Fibroblast of the aortic adventitia (primary cell): ENCODE measurements at places on chromosomes 6 and 20. TPM values are rescaled to one million over a fixed set of nuclear protein-coding genes. Genes with fewer than 3 reads are reported as not detected.
A peak's percentile ranks its signal among the peaks of the same experiment; 100 is the strongest.

- peak; percentile 69 for DNase-seq
Observed at GRCh38 chr20:17562804-17563305, 7.0 kb upstream of the DSTN start.

- peak; percentile 1 for DNase-seq
Observed at GRCh38 chr6:51350308-51350904, 531.7 kb downstream of the TFAP2B start.

DNA sequence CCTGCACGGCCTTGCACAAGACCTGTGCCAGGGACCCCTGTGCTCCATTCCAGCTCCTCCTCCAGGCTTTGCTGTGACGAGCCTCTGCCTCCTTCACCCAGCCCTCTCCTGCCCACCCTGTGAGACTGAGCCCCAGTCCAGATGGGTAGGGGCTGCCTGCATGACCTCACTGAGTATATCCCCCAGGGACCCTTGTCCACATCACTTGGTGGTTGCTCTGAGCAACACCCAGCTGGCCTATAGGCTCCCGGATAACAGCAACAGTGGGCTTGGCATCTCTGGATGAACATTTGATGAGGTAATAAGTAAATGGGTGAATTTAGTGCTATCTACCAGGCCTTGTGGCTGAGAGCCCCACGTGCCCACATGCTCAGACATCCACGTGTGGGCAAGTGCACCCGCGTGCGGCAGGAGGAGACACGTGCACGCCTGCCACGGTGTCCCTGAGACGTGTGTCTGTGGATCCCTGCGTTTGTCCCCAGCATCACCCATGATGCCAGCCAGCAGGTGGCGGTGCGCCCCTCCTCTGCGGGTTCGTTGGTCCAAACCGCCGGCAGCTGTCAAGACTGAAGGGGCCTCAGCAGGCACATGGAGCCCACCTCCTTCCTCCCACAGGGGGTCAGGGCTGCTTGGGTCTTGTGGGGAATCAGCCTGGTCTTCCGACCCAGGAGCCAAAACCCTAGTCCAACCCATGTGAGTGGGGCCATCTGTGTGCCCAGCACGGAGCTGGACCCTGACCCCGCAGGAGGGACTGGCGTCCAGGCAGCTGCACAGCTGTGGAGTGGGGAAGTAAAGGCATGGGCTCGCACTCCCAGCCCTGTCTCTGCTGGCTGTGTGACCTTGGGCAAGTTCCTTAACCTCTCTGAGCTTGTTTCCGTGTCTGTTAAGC is 45.9 kb downstream of the FGD2 start:
- peak; percentile 66 for DNase-seq

- DNase-seq: no peak
Observed at GRCh38 chr6:33205191-33206026, 954 bp downstream of the HSD17B8 start.

BHLHE23 gene
- total RNA-seq: not detected in 2 replicates

DNA sequence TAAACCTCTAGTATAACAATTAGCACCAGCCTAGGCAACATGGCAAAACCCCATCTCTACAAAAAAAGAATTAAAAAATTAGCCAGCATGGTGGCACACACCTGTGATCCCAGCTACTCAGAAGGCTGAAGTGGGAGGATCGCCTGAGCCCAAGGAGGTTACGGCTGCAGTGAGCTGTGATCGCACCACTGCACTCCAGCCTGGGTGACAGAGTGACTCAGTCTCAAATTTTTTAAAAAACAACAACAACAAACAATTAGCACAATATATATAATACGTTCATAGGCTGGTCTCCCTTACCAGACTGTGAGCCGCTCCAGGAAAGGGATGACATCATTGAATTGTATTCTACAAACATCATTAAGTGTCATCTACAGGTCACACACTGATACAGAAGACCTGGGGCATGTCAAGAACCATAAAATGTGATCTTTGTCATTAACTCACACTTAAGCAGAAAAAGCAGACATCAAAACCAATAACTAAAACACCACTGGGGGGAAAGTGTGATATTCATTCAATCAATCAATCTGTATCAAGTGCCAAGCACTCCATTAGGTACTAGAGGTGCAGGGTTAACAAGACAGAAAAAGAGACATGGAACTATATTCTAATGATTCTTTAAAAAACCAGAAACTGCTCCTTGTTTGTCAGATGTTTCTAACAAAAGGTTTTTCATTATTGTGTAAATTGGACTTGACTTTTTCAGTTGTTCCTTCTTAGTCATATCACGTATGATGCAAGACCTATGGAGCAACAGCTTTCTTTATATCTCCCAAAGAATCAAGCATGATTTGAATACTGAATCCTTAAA is 17.8 kb downstream of the MAP3K5 start:
- DNase-seq: peak; percentile 87

FHL5 gene
- not detected in 2 replicates for total RNA-seq

MARCKS gene
- total RNA-seq: 122 and 144 TPM in 2 replicates

GRCh38 chr6:150410399-150410798 is 41.6 kb downstream of the IYD start:
- DNase-seq: no peak

HAO1 gene
- total RNA-seq: not detected in 2 replicates

GRCh38 chr20:50823319-50823718 is 28.5 kb downstream of the BCAS4 start:
- no peak for DNase-seq

DNA sequence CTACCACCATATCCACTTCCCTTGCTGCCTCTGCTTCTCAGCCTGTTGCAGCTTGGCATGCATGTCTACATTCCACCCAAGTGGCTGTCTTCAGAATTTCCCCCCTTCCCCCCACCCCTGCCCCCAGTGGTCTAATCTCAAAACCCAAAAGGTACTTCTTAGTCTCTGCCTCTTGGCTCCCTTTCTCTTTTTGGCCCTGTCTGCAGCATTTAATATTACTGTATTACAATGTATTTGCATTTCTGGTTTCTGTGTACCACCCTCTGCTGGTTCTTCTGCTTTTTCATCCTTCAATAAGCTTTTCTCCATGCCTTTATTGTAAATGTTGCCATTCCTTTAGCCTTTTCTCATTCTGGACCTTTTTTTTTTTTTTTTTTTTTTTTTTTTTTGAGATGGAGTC is 43.0 kb downstream of the RPRD1B start:
- DNase-seq: peak; percentile 1

- no peak for DNase-seq
Observed at GRCh38 chr6:106977246-106977645, 2.7 kb upstream of the CD24 start.

- DNase-seq: peak; percentile 99
Observed at GRCh38 chr20:47464380-47465101, 37.1 kb upstream of the NCOA3 start.

- DNase-seq: no peak
Observed at GRCh38 chr20:49457444-49457843, 25.0 kb downstream of the KCNB1 start.

RSPH4A gene
- total RNA-seq: 0.54 and 0.82 TPM in 2 replicates

GRCh38 chr20:51156041-51156982 is 133.4 kb upstream of the KCNG1 start:
- peak; percentile 86 for DNase-seq

GRCh38 chr6:16243055-16243454 is 4.7 kb downstream of the GMPR start:
- peak; percentile 92 for DNase-seq

DNA sequence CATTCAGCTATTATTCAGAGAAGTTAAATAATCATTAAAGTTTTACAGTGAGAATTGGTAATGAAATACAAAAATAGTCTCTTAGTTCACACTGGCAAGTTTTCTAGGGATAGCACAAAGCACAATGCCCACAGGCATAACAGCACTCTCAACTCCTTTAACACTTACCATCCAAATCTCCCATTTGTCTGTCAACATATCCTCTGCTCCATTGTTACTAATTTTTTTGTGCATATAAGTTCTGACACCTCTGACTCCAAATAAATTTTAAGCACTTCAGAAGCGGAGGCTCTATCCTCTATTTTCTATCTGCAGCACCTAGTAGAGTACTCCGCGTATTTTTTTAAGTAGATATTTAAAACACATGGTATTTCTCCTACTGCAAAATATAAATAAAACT is 15.6 kb upstream of the RSPO3 start:
- DNase-seq: no peak

GRCh38 chr6:946546-946945 is 253.6 kb upstream of the EXOC2 start:
- DNase-seq: no peak

GRCh38 chr20:46939031-46939965 is 44.7 kb downstream of the EYA2 start:
- DNase-seq: no peak

PMEPA1 gene
- total RNA-seq: 1.4 and 1.6 TPM in 2 replicates

DNA sequence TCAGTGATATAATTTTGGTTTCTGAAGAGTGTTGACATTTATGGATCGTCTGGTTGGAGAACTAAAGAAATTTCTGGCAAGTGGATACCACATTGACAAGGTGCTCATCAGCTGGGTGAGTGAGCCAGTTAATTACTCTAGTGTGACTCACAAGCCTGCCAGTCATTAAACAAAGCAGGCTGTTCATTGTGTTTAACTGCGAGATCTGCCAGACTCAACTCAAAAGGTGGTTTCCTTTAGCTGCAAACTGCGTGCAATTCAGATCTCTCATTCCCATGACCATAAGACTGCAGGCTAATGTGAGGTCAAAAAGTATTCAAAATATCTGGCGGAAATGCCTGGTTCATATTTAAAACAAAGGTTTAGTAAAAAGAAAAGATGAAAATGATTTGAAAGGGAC is 32.5 kb upstream of the IYD start:
- peak; percentile 37 for DNase-seq

PRPH2 gene
- total RNA-seq: 0.72 and 1.3 TPM in 2 replicates

GRCh38 chr6:75489025-75489424 is 4.6 kb downstream of the FILIP1 start:
- DNase-seq: peak; percentile 33

- DNase-seq: no peak
Observed at GRCh38 chr20:41159547-41159946, 22.2 kb downstream of the PLCG1 start.

- DNase-seq: no peak
Observed at GRCh38 chr20:36062799-36063198, 91.7 kb upstream of the EPB41L1 start.

CNR1 gene
- not detected in 2 replicates for total RNA-seq

- no peak for DNase-seq
Observed at GRCh38 chr6:15434263-15434662, 188.4 kb downstream of the JARID2 start.

- DNase-seq: no peak
Observed at GRCh38 chr20:47859278-47859677, 74.0 kb upstream of the SULF2 start.

- peak; percentile 42 for DNase-seq
Observed at GRCh38 chr6:3119040-3119723, 671 bp downstream of the BPHL start.

DNA sequence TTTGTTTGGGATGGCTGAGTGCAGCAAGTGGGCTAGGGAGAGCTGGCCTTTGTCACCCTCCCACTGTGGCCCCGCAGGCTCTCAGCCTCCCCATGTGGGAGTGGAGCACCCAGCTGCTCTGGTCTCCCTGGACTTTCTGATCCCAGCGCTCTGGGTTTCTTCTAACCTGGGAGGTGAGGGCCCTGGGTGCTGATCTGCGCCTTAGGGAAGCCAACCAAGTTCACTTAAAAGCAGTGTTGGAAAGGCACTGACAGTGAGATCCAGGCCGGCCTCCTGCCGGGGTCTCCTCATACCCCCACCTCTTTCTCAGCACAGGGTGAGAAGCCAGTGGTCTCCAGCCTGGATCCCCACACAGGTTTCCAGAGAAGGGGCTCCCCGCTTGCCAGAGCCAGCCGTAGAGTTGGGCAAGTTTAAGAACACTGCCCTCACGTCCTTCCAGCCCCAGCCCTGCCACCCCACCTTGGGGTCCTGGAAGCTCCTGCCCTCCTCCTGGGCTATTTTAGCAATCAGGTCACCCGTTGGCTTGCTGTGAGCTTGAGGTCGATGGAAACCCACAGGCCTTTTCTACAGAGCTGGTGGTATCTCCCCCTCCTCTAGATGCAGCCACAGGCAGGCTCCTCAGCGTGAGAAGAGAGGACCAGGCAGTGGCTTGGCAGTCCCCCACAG is 9.6 kb downstream of the C20orf203 start:
- no peak for DNase-seq

GRCh38 chr6:135479601-135480000 is 17.9 kb downstream of the AHI1 start:
- no peak for DNase-seq

DNA sequence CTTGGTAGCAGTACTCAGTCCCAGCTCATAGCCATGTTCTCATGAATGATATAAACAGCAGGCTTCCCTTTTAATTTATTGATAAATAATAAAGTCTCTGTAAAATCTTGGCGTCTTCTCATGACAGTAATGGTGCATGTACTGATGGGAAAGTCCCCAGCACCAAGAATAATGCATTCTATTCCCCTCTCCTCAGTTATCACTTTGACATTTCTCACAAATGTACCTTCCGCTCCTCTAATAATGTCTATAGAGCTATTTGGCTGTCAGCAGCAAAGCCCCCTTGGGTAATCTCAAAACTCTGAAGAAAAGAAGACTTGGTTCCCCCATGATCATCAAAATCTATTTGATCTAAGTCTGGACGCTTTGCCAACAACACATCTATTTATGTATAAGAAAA is 185.0 kb upstream of the SPTLC3 start:
- DNase-seq: no peak

ENPP1 gene
- 5.6 and 7.4 TPM in 2 replicates for total RNA-seq

- peak; percentile 100 for DNase-seq
Observed at GRCh38 chr6:11770546-11771466, 7.8 kb downstream of the ADTRP start.
